ENCODE measurements at places on chromosomes 7 and 10.

GRCh38 chr10:101136007-101136707 is 5.1 kb downstream of the TLX1 start:
- no peak for DNase-seq

DNA sequence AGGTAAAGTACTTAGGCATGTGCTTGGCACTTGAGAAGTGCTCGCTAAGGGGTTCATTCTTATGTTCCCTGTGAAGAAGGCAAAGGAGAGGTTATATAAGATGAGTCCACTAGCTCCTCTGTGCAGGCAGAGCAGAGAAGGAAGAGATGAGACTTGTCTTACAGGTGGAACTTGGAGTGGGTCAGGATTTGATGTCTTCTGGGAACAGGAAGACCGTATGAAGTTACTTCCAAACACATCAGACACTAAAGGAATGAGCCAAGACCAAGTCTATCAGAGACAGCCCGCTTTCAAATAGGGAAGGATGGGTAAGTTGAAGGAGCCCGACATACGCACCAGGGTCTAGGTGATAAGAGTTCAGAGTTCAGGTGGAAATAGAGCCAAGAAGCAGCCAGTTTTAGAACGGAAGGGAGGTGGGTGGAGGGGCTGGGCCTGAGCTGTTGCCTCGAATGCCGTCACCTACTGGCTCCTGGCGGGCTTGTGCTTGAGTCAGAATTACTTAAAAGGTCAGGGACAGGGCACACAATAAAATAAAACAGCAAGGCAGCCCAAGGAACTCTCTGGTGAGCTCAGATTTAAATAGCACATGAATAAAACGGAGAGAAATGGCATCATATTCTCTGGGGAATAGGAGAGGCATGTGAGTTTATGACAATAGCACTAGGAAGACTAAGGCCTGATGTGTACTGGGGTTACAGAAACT is 56.1 kb upstream of the GRB10 start:
- DNase-seq = peak; percentile 75

DNA sequence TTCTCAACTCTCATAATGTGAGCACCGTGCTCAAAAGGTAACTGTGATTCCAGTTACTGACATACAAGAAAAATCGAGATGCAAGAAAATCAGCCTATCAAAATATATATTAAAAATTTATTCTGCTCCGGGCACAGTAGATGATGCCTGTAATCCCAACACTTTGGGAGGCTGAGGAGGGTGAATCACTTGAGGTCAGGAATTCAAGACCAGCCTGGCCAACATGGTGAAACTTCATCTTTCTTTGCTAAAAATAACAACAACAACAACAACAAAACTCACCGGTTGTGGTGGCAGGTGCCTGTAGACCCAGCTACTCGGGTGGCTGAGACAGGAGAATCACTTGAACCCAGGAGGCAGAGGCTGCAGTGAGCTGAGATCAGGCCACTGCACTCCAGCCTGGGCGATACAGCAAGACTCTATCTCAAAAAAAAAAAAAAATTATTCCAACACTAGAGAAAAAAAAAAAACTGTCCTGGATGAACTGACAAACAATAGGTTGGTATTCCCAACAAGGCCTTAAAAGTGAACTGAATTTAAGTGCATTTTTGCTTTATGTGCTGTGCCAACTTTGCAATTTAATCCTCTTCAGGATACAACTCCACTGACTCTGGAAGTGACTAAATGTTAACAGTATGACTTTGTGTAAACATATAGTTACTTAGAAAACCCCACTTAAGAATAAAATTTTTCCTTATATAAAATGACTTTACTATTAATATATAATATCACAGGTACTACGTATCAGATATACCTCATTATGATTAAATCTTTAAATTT is 51.1 kb downstream of the JMJD1C start:
- peak; percentile 74 for DNase-seq

DNA sequence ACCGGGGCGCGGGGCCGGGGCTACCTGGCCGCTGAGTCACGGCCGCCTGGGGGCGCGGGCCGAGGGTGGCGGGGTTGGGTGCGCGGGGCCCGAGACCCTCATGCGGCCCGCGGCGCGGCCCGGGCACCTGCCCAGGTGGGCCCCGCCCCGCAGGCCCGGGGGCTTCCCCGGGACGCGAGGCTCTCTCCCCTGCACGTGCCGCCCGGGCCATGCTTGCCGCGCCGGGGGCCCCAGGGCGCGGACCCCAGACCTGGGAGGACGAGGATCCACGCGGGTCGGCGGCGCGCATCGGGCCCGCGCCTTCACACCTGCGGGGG is 402 bp downstream of the MAFK start:
- DNase-seq = no peak

- DNase-seq = no peak
Measured at GRCh38 chr10:1733720-1734119, 3.6 kb downstream of the ADARB2 start.

- no peak for DNase-seq
Measured at GRCh38 chr10:78390051-78390450, 356.4 kb downstream of the RPS24 start.

DNA sequence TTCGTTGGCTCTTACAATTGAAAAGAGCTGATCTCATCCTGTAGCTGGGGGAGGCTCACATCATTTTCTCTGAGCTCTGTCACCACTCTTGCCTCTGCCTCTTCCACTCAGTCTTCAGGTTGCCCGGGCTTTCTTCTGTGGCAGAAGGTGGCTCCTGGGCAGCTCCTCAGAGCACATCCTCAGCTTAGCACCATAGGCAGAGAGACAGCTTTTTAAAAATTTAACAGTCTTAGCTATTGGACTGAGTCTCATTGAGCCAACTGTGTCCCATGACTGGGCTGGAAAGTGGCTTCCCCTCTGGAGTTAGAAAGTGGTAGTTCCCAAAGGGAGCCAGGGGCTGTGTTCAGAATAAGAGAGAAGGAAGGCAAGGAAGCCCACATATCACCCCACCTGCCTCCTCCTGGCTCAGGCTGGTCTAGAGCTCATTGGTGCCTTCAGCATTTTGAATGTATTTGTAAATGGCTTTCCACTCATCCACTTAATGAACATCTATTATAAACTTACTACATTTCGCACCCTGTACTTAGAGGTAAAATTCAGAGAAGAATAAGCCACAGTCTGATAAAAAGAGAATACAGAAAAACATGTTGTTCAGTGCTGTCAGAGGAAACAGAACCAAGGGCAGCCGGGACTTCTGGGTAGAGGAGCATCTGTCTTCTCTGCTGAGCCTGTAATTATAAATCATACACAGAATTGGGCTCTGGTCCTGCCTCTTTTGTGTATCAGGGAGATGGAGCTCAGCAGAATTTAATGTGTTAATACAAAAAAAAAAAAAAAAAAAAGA is 119.3 kb downstream of the WDFY4 start:
- no peak for DNase-seq

DNA sequence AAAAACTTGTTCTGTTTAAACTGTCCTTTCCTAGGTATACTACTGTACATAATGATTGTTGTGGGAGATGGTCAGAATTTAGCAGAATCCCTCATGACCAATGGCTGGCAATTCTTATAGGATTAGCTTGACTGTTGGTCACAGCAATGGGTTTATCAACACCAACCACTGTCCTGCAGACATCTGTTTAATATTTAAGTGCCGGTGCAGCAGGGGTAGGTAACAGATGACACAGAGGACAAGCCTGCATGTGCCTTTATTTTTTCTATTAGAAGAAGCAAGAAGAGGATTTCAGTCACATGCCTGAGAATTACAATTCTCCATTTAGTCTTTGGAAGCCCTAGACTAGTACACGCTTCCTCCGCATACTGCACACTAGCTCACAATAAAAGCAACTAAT is 48.4 kb downstream of the CCDC6 start:
- no peak for DNase-seq

DNA sequence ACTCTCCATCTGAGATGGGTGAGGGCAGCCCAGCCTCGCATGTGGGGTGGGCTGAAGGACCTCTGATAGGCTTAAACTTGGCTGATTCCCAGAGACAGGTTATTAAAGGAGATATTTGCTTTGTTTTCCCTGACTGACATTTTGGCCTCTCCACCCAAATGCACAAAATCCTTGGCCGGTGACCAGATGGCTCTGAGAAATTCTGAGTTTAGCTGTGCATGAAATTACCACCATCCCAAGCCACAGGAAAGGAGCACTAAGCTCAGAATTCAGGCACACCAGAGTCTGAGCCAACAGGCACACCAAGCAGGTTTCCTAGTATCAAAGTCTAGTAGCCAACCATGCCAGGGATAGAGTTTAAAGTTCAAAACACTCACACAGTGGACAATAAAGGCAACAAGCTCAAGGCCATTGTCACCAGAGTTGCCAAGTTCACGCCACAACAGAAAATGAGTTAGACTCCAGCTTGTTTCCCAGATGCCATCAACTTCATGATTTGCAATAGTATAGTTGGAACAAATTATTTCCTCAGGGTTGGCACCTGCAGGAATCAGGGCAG is 387.6 kb downstream of the KCNMA1 start:
- no peak for DNase-seq

DNA sequence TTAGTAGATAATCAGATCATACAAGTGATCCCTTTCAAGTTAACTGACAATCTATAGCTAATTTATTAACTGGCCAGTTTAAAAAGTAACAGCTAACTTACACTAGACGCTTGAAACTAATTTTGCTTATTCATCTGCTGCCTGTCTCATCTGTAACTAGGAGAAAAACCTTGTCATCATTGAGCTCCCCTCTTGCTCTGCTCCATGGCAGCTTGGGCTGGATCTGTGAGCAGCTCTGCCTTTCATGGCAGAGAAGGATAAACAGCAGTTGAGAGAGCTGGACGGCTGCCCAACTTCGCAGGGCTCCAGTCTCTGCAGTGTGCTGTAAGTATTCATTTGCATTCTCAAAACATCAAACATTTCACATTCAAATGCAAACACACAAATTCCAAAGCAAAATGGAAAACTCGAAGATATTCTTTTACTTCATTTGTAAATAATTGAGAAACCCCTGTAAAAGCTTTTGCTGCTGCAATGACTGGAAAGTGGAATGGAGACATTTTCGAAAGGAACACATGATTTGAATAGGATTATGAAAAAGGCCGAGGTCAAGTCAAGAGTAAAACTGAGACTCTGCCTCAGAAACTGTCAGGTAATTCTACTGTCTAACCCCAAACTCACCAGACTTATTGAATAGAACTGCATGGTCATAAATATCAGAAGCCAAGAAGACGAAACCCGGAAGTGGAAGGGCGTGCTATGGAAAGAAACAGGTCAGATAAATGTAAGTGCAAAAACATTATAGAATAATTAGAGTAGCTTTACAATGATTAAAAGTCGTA is 17.6 kb downstream of the SLC35B4 start:
- peak; percentile 68 for DNase-seq

DNA sequence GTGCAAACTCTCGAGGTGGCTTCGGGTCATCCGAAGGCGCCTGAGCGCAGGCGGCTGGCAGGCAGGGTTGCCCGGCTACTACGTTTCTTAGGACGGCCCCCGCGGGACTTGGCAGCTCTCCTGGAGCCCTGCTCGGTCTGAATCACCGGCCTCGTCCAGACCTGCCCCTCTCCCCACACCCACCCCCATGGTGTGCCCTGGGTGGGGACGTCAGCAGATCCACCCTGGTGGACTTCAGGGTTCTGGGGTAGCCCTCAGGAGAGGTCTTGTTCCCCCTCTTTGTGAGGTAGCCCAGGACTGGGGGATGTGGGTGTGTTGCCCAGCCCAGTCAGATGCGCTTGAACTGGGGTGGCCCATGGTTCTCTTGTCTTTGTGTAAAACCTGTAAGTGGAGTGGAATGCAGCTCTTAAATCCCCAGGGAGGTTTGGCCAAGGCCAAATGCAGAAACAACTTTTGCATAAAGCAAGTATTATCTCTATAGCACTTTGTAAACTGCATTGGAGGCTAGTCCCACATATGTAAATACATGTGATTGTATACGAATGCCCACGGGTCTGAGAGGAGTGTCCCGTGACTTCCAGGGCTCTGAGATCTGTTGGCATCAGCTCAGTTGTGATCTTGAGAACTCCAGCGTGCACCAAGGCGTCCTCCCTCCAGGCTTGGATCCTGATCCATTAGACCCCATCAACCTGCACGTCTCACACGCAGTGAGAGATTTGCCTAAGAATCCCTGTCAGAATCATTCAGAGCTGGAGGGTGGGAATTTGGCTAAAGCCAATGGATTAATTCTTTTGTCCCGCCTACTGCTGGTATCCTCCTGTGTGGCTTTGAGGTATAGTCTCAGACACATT is 1.8 kb downstream of the PFKFB3 start:
- DNase-seq = peak; percentile 82

GRCh38 chr10:34959321-34959720 is 130.8 kb downstream of the CUL2 start:
- no peak for DNase-seq

GRCh38 chr7:65251851-65252620 is 121.6 kb upstream of the ZNF92 start:
- peak; percentile 71 for DNase-seq

GRCh38 chr7:90119178-90119971 is 34.9 kb upstream of the STEAP1 start:
- DNase-seq = peak; percentile 15

DNA sequence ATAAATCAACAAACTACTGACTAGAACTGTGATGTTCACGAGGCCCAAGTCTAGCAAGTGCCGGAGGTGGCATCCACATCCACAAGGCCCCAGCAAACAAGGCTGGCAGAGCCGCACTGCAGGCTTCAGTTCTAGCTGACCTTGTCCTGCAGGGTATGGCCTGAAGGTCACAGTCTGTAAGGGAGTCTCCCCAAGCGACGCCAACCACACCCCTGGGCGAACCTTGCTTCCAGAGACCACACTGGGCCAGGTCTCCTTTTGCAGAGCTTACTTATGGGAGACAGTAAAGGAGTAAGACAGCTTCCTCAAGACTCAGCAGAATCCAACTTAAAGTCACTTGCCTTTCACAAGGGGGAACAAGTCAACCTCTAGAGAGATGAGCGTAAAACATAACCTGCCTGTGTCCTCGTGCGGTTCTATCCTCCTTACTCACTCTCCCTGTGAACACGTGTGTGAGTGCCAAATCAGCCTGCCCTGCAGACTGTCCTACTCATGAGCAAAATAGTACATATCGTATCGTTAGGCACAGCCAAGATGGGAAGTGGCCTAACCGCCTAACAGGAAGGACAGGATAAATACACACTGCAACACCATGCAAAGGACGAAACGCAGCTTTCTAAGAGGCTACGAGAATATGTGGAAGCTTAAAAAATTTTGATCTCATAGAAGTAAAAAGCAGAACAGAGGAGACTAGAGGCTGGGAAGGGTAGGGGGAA is 22.7 kb downstream of the FAM53B start:
- DNase-seq = peak; percentile 77

GRCh38 chr10:6082496-6083395 is 6.1 kb upstream of the RBM17 start:
- DNase-seq = no peak

DNA sequence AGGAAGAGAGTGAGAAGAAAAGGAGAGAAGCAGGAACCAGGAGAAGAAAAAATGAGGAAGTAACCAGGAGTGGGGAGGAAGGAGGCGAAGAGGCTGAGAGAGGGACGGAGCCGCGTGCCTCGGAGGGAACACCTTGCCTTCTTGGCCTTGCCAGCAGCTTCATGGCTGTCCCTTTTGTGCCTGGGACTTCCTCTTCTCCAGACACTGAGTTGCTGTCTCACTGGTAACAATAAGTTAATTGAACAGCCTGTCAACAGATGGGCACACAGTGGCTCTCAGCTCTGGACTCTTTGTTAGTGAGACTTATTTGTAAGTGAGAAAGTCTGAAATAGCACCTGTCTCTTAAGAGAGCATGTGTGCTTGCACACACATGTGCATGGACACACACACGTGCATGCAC is 83.2 kb downstream of the GATA3 start:
- no peak for DNase-seq

GRCh38 chr10:86197166-86197790 is 169.3 kb downstream of the GRID1 start:
- no peak for DNase-seq
